Left lobe of liver (tissue), 2 donors: ENCODE measurements at places on chromosomes 4 and X. TPM values are rescaled to one million over a fixed set of nuclear protein-coding genes. Genes with fewer than 3 reads are reported as not detected.

The MAGEB2 gene
- 0.15 TPM for total RNA-seq

The CT47B1 gene
- total RNA-seq, result not detected

The DIPK2B gene
- total RNA-seq, result 0.20 TPM

The SULT1E1 gene
- total RNA-seq, result 11.1 TPM

The MTTP gene
- 103 TPM for total RNA-seq

The C4orf50 gene
- total RNA-seq, result not detected
